IMR-90 (cell line): ENCODE measurements at places on chromosomes 3 and 15.

- no peak for DNase-seq
Observed at GRCh38 chr15:46460431-46461094, 825.7 kb downstream of the SQOR start.

GRCh38 chr3:22536541-22536940, 666.6 kb upstream of the UBE2E2 start:
- DNase-seq = no peak

DNA sequence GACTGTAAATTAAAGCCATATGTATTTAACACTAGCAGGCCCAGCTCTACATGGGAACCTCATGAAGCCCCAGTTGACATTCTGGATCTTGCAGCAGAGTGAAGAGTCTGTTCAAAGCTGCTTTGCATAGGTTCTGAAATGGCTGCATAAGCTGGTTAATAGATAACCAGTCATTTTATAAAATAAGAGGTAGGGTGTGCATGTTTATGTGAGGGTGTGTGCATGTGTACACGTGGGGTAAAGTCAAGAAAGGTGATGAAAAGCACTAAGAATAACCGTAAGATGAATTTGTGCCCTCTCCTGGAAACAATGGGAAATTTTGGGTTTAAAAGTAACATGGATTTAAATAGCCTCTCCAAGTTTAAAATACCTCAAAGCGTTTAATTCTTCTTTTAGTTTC, 33.0 kb downstream of the PAQR9 start:
- DNase-seq = no peak

DNA sequence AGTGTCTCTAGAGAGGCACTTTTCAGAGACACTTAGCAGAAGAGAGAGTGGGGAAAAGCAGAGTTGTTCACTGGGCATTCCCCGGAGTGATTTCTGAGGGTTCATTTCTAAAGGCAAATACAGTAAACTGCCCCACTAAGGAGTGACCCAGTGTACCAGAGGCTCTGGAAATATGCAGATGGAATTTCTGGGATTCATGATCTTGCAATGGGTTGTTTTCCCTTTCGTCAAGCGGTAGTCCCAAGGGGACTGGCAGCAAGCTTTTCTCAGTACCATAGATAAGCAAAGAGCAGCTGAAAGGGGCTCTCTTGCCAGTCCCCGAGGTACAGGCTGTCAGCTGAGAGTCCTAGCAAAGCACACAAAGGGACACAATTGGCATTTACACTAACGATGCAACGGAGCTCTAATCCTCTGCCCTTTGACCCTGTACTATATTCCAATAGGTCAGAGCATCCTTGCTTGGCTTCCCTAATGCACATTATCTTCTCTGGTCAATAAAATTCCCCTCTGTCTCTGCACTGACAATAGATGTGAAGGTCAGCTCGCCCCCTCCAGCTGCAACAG, 155.6 kb downstream of the SEMA6D start:
- DNase-seq = no peak

- no peak for DNase-seq
Observed at GRCh38 chr3:147483578-147483977, 74.4 kb downstream of the ZIC1 start.
